ENCODE measurements at places on chromosomes 5 and 9. TPM values are rescaled to one million over a fixed set of nuclear protein-coding genes. Genes with fewer than 3 reads are reported as not detected.

Gene GNA14
- 0.34 TPM for total RNA-seq

Gene NNT
- total RNA-seq = 65.7 TPM

Gene GBGT1
- 11.9 TPM for total RNA-seq

Gene ROPN1L
- total RNA-seq = 2.2 TPM

Gene CCL28
- 17.3 TPM for total RNA-seq

Gene CCL21
- total RNA-seq = not detected

Gene PTGES
- not detected for total RNA-seq

Gene RAD1
- 29.6 TPM for total RNA-seq

Gene PGM5
- not detected for total RNA-seq

Gene FOXD4L4
- 0.51 TPM for total RNA-seq

Gene IL9
- not detected for total RNA-seq

Gene SUSD1
- total RNA-seq = 27.0 TPM

Gene SNX2
- 35.4 TPM for total RNA-seq

Gene RANBP3L
- not detected for total RNA-seq

Gene PTPRD
- total RNA-seq = not detected

Gene SPINK13
- total RNA-seq = not detected

Gene OSMR
- total RNA-seq = not detected

Gene CMBL
- 0.21 TPM for total RNA-seq

Gene PHAX
- 37.4 TPM for total RNA-seq

Gene AK3
- 34.8 TPM for total RNA-seq

Gene ACSL6
- total RNA-seq = 39.4 TPM

Gene OR13C4
- not detected for total RNA-seq

Gene SPATA31C1
- not detected for total RNA-seq

Gene C9orf50
- not detected for total RNA-seq

Gene CSNK1G3
- 52.3 TPM for total RNA-seq

Gene MZB1
- total RNA-seq = 70.6 TPM

Gene CCL27
- total RNA-seq = not detected

Gene PKD2L2
- total RNA-seq = 0.46 TPM

Gene PCDHA1
- not detected for total RNA-seq

Gene LCN12
- total RNA-seq = 2.6 TPM

Gene CER1
- total RNA-seq = not detected

Gene NPR3
- total RNA-seq = 0.56 TPM

Gene IL3
- total RNA-seq = 1.3 TPM

Gene CDC20B
- total RNA-seq = not detected

Gene ALDOB
- not detected for total RNA-seq

Gene EIF4E1B
- not detected for total RNA-seq

Gene PCDHGA6
- 0.44 TPM for total RNA-seq

Gene FBP2
- total RNA-seq = not detected

Gene IL13
- not detected for total RNA-seq

Gene PCDHB2
- total RNA-seq = 0.97 TPM

Gene ZNF883
- 0.64 TPM for total RNA-seq

Gene SLC6A19
- total RNA-seq = not detected

Gene LCN6
- total RNA-seq = not detected

Gene IL33
- total RNA-seq = not detected

Gene CPLANE1
- 8.0 TPM for total RNA-seq

Gene PRLR
- 1.4 TPM for total RNA-seq

Gene GAS1
- 0.35 TPM for total RNA-seq

Gene FOXD1
- not detected for total RNA-seq

Gene FOXE1
- not detected for total RNA-seq

Gene IFNB1
- total RNA-seq = not detected

Gene HEMGN
- 1.3 TPM for total RNA-seq

Gene SFXN1
- total RNA-seq = 88.9 TPM

Gene MYMK
- not detected for total RNA-seq

Gene IL31RA
- total RNA-seq = not detected

Gene FOXD4L6
- not detected for total RNA-seq

Gene NSD1
- 123 TPM for total RNA-seq
